ENCODE measurements at places on chromosomes 11 and 22. TPM values are rescaled to one million over a fixed set of nuclear protein-coding genes. Genes with fewer than 3 reads are reported as not detected.

VSIG10L2 gene
- polyA plus RNA-seq: 0.08 TPM

OR56A5 gene
- polyA plus RNA-seq: not detected

LDLRAD3 gene
- polyA plus RNA-seq: 3.5 TPM

CFL1 gene
- polyA plus RNA-seq: 1,984 TPM

KCNQ1OT1 gene
- polyA plus RNA-seq: 0.32 TPM

OR8G1 gene
- not detected for polyA plus RNA-seq

PAK1 gene
- polyA plus RNA-seq: 83.6 TPM

OR51E1 gene
- not detected for polyA plus RNA-seq

SBF2 gene
- polyA plus RNA-seq: 55.3 TPM
